ENCODE measurements at places on chromosomes 6 and 20. TPM values are rescaled to one million over a fixed set of nuclear protein-coding genes. Genes with fewer than 3 reads are reported as not detected.

GRCh38 chr20:12916699-12917098 is 92.1 kb upstream of the SPTLC3 start:
- no peak for DNase-seq
- no peaks in the 10 kb centered on the region for H3K4me1 ChIP-seq
- H3K27ac ChIP-seq = no peak overlapping the region
- no peak overlapping the region for H3K4me3 ChIP-seq
- no peaks in the 10 kb centered on the region for H3K36me3 ChIP-seq

DNA sequence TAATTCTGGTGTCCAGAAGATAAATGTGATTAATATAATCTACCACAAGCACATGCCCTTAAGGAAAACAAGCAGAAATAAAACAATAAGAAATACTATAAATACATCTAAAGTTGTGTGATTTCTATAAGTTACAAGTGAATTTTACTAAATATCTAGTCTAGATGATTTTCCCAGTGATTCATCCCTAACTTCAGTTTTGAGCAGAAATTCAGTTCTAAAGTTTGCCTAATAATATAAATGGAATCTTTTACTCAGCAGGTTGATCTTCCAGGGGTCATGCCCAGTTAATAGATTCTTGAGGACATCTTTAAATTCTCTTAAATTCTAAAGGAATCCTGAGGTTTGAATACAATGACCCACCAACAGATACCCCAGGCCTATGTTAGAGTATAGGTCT is 37.3 kb downstream of the PDE7B start:
- no peaks in the 10 kb centered on the region for H3K4me1 ChIP-seq
- DNase-seq = no peak
- H3K27ac ChIP-seq = no peak overlapping the region
- no peak overlapping the region for H3K4me3 ChIP-seq
- H3K36me3 ChIP-seq = no peaks in the 10 kb centered on the region

- no peak overlapping the region for H3K4me3 ChIP-seq
- no peaks in the 10 kb centered on the region for H3K36me3 ChIP-seq
- H3K27me3 ChIP-seq = no peaks in the 10 kb centered on the region
- no peak overlapping the region for H3K27ac ChIP-seq
- DNase-seq = no peak
Measured at GRCh38 chr20:6705926-6706548, 61.4 kb upstream of the BMP2 start.

DNA sequence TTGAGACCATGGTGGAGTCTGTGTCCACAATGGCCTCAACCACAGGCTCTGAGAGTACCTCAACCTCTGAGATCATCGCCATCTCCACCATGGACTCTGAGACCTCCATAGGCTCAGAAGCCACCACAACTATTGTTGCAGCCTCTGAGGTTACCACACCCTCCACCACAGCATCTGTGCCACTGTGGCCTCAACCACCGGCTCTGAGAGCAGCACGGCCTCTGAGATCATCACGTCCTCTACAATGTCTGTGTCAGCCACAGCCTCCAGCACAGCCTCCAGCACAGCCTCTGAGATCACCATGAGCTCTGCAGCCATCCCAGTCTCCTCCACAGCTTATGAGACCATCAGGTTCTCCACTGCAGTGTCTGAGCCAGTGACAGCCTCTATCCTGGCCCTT is 19.4 kb upstream of the MUC21 start:
- no peak for DNase-seq
- H3K27ac ChIP-seq = no peak overlapping the region
- no peaks in the 10 kb centered on the region for H3K4me1 ChIP-seq
- no peak overlapping the region for H3K4me3 ChIP-seq
- H3K36me3 ChIP-seq = no peaks in the 10 kb centered on the region

Gene ISM1
- total RNA-seq = 18.8 TPM

- no peaks in the 10 kb centered on the region for H3K36me3 ChIP-seq
- no peak for DNase-seq
- H3K4me1 ChIP-seq = no peaks in the 10 kb centered on the region
- H3K27ac ChIP-seq = no peak overlapping the region
- no peak overlapping the region for H3K4me3 ChIP-seq
Measured at GRCh38 chr20:37956107-37956585, 53.2 kb downstream of the VSTM2L start.

GRCh38 chr6:68237205-68237604 is 397.9 kb upstream of the ADGRB3 start:
- no peak for DNase-seq
- no peak overlapping the region for H3K4me3 ChIP-seq
- no peaks in the 10 kb centered on the region for H3K4me1 ChIP-seq
- H3K27me3 ChIP-seq = no peaks in the 10 kb centered on the region

DNA sequence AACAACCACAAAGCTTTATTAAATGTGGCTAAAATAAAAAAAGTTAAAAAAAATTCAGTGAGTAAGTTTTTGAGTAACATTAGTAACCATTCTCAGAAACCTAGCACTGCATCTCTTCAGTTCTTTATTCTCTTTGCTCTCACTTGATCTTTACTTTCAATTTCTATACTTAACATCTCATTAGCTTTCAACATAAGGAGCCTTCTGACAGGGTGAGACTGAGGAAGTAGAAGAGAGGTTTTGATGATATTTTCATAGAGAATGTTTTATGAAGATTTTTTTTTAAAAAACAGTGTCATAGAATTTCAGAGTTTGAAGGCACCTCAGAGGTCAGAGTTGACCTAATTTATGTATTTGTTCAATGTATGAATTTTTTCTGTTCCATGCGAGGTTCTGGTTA is 60.8 kb downstream of the FAM83B start:
- no peaks in the 10 kb centered on the region for H3K4me1 ChIP-seq
- no peak overlapping the region for H3K27ac ChIP-seq
- no peaks in the 10 kb centered on the region for H3K27me3 ChIP-seq
- no peak for DNase-seq
